ENCODE measurements at places on chromosomes 2 and 18.
A peak's percentile ranks its signal among the peaks of the same experiment; 100 is the strongest.

DNA sequence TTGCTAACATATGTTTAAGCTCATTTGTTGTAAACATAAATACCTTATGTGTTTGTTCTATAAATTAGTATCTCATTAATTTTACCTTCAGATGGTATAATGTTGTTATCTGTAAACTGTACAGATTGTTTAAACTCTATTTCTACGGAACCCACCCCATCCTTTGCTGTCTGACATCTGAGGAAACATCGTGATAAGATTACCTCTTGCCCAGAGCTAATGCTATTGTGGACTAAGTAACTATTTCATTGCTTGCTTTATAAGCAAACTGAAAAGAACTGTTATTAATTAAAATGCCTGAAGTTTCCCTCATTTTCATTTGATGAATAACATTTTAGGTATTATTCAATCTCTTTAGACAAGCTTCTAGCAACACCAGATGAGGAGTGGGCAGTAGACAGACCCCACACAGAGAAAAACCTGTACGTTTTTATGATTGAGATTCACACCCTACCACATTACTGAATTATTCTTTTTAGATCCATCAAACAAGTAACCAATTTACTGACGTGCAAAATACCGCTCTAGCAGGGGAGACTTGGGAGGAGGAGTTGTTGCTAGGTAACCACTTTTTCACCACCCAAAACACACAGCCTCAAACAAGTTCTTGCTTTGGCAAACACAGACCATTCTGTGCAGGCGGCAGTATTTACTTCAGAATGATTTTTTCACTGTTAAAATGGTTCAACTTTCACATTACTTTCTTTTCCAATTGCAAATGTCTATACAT, 1.9 kb upstream of the SYT4 start:
- DNase-seq: peak; percentile 4

DNA sequence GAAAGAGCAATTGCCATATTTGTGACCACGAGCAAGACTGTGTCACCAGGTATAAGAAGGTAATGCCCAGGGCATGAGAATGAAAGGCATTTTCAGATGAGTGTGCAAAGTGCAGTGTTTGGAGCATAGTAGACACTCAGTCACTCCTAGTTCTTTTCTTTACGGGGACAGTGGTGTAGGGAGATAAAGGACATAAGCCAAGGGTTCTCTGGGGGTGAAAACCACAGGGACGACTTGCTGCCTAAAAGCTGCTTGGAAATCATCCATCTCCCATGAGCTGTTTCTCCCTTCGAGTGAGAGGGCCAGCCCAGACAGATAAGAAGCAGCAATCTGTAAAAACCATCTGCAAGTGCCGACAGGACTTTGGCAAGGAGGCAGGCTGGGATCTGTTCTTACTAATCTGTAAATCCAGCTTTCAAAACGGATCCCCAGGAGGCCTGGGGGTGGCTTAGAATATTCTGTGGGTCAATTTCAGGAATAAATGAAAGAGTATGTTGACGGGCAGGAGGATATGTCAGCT, 221.6 kb downstream of the LPIN1 start:
- DNase-seq: no peak

GRCh38 chr2:145666552-145666951, 1146.6 kb upstream of the ZEB2 start:
- DNase-seq: no peak

DNA sequence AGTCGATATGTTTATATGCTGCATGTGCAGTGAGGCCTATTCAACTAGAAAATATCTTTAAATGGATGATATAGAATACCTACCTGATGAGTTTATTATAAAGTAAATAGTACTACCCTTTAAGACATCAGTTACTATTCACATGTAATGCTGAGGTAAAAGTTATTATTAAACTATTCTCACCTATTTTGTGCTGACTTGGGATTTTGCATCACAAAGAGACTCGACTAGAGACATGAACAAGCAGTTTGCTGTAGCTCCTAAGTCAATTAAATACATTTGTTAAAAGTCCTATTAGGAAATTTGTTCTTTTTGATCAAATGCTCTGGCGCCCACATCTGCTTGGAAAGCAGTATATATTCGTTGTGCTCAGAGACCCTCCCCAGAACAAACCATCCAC, 164.1 kb downstream of the CCDC85A start:
- no peak for DNase-seq

GRCh38 chr2:130372055-130372832, 16.4 kb downstream of the PTPN18 start:
- peak; percentile 90 for DNase-seq
